ENCODE measurements at places on chromosomes 2 and 18. TPM values are rescaled to one million over a fixed set of nuclear protein-coding genes. Genes with fewer than 3 reads are reported as not detected.

PAX8 gene
- total RNA-seq: not detected

DUSP2 gene
- 5.3 TPM for total RNA-seq

AP1S3 gene
- total RNA-seq: 59.5 TPM

ARHGEF33 gene
- total RNA-seq: 0.38 TPM

CRYGC gene
- total RNA-seq: not detected

XDH gene
- 6.1 TPM for total RNA-seq

All from bronchial epithelial cell (primary cell).